ENCODE measurements at places on chromosomes 7 and 10.

DNA sequence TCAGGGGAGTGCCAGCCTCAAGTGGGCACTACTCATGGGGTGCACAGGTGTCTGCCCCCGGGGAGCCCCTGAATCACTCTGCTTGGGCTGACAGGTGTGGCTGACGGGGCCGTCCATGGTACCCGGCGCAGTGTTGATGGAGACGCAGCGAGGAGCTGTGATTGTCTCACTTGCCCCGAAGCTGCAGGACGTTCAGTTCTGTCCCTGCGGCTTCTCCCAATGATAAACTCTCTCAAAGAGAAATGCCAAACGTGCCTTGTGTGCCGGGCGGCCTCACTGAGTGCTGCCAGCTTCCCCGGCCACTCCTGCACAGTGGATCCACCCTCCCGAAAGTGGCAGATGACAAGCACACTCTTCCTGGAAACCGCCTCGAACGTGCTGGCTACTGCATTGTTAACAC, 203.2 kb downstream of the DNAJB6 start:
- DNase-seq: no peak

DNA sequence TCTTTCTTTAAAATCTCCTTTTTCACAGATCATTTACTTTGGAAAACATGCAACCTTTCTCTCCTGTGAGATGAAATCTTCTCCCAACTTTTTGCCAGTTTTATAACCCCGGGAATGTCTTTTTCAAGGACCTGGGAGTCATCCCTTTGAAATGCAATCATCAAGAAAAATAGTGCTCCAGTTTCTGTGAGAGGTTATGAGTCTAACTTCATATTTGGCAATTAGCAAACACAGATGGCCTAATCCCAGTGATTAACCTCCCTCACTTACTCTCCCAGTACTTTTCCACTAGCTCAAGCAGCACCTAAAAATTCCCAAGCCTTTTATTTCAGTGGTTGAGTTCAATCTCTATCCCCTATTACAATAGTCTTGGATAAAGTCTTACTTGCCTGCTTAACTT, 185.8 kb upstream of the TMEM106B start:
- no peak for DNase-seq

GRCh38 chr10:126302476-126302756, 85.9 kb downstream of the ADAM12 start:
- DNase-seq: no peak

DNA sequence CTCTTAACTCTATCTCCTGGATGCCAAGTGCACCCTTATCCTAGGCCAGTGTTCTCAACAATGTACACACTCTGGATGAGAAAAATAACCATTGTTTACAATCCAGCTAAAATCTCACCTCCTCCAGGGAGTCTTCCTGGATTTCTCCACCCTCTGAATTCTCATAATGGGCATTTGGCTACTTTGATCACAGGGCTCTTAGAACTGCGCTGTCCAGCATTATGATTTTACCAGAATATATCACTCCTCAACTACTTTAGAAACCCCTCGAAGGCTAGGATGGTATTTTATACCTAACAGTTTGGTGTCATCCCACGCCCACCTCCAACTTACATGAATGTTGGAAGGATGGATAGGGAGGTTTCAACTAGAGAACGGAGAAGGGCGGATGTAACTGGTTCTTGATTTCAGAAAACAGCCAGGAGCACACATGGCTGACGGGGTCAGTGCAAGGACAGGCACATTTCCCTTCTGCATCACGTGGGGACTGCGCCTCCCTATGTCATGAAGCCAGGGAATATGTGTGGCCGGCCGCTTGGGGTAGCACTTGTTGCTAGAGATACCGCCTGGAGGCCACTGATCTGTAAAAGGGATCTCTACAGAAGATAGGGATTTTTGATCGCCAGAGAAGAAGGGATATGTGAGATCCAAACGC, 1.2 kb upstream of the ATP6V0E2 start:
- DNase-seq: no peak

GRCh38 chr10:86937502-86938154, 19.8 kb downstream of the MMRN2 start:
- no peak for DNase-seq

- no peak for DNase-seq
Observed at GRCh38 chr7:130154131-130154500, 51.1 kb downstream of the TMEM209 start.

DNA sequence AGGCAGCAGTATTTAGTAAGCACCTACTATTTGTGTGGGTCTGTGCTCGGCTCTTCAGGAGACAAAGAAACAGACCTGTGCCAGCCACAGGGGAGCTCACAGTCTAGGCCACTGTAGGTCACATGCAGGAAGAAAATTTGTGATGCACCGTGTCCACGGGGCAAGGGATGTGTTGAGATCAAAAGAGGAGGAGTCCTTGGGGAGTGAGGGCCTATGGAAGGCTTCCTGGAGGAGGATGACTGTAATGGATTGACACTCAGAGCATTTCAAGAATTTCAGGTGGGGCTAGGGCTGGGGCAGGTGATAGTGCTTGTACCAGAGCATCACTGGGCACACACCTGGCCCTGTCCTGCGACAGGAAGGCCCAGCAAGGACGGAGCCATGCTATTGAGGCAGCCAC, 102.7 kb downstream of the ZMIZ1 start:
- no peak for DNase-seq

DNA sequence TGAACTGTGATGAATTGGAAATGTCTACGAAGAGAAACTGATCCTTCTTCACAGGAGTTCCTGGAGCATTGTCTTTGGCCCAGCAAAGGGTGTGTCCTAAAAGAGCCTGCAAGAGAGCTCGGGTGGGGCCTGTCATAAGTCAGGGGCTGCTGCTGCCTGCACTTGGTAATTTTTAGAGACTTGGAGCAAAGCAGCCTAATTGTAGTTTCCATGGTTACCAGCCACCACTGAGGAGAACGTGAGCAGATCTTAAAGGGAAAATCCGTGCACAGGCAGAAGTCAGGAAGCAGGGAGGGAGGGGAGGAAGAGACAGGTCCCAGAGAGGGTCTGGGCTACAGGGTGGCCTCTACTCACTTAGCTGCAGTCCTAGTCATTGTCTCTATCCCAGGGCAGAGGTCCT, 463.6 kb downstream of the PLXNA4 start:
- DNase-seq: no peak

- DNase-seq: no peak
Observed at GRCh38 chr10:125038637-125039036, 96.7 kb downstream of the ZRANB1 start.

DNA sequence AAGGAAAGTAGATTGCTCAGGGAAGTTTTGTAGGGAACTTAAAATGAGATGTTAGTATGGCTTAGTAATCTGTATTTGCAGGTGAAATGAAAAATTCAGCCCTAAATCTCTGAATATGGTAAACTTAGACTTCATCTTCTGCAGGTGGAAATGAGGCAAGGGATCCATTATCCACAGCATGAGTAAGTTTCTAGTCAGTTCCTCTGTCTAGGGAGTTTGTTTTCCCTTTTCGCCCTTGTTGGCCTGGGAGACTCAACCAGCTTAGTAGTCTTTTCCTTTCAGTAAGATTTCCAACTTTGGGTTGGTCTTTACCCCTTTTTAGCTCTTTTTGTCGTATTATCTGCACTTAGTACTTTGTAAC, 65.6 kb downstream of the ZEB1 start:
- no peak for DNase-seq

DNA sequence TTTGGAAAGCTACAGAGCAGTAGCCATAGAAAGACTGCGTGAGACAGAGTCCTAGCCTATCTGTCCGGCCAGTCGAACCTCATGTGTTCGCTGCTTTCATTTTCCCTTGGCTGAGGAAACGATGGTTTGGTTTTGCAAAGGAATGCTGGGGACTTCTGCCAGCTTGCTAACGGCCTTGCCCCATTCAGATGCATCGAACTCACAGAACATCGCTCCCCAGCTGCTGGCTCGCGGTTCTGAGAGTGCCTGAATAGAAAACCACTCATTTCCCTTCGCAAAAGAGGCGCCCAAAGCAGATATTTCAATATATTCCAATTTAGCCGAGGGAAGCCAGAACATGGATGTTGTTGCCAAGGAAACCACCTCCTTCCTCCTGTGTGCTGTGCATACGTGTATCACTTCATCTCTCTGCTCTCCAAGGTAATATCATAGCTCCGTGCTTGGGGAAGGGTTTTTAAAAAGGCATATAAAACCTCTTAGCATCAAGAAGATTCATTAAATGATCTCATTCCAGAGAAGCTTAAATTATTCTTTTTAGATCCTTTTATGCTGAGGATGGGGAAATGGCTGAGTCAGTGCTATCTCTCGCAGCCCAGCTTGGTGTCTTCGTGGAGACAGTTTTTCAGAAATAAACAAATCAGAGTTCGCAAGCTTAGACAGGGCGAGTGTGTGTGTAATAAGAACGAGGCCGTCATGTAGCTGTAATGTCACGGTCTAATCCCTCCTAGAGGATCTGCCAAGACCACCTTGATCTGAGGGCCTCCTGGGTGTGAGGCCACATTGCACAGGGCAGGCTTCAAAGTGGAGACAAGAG, 215.2 kb downstream of the RPS24 start:
- no peak for DNase-seq

DNA sequence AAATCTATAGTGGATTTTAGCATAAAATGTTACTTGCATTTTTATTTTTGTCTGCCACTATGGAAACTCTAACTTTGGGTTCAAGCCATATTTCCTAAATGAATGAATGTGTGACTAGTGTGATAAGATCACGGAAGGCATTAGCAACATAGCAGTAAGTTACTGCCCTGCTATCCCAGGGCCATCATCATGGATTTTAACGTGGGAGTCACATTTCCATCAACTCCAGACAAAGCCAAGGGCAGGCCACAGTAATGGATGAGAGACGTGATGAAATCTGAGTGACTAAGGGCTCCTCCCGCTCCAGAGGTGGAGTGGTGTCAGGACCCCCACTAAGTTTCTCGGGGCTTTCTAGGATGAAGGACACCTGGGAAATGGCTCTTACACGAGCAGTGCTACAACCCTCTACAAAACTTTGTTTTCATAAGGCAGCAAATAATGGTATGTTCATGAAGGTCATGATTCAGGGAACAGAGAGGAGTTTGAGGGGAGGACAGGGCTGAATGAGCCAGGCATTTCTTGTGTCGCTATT, 34.3 kb downstream of the C10orf120 start:
- DNase-seq: no peak

- DNase-seq: no peak
Observed at GRCh38 chr10:8049045-8049864, 5.2 kb upstream of the GATA3 start.

DNA sequence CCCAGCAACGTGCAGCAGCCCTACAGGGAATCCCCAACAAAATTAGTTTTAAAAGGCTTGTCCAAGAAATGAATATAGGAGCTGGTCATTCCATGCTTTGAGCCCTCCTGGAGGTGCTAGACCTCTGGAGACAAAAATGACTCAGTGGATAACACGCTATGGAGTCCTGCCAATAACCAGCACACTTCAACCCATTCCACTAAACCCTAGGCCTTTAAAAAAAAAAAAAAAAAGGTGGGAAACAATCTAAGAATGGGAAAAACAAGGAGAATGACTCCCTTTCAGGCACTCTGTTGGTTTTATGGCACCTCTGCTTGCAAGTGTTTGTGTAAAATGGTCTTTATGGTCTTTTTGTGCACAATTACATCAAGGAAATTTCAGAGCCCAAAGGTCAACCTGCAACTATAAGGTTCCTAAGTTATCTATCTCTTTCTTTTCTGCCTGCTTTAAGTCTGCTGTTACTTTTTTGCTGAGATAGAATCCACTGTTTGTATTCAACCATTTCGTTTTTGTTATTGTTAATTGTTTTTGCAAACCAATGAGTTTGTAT, 21.3 kb downstream of the AVL9 start:
- no peak for DNase-seq

DNA sequence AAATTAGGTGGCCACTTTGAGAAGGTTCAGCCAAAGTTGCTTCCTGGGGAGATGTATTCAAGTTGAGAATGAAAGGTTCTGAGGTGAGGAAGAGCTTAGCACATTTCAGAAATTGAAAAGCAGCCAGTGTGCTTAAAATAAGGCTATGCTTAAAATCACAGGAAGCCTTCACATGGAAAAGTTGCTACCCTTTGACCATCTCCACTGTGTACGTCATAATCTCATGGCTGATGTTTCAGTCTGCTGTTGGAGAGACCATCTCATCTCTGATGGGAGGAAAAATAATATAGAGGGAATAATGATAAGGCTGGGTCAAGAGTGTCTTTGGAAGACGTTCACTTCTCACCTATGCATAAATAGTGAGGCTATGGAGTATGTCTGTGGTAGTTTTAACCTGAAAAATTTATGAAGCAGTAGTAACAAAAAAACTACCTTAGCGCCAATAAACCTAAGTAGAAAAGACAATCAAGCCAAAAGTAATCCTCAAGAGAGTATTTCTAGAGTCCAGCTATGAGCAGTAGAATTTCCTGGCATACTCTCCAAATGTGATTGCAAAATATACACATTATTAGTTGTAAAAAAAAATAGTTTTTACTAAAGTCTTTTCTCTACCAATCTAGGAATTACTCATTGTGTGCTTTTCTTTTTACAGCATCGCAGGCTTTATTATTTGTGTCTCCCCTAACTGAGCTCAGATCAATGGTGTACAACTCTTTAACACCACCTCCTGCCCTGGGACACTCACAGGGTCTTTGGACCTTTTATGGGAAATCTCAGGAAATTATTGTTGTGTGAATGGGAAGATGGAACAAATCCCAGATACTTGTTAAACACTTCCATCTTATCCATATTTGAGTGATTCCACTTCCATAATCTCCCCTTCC, 435.2 kb upstream of the LRGUK start:
- DNase-seq: no peak

GRCh38 chr10:27390681-27391080, 113.4 kb upstream of the RAB18 start:
- DNase-seq: no peak

DNA sequence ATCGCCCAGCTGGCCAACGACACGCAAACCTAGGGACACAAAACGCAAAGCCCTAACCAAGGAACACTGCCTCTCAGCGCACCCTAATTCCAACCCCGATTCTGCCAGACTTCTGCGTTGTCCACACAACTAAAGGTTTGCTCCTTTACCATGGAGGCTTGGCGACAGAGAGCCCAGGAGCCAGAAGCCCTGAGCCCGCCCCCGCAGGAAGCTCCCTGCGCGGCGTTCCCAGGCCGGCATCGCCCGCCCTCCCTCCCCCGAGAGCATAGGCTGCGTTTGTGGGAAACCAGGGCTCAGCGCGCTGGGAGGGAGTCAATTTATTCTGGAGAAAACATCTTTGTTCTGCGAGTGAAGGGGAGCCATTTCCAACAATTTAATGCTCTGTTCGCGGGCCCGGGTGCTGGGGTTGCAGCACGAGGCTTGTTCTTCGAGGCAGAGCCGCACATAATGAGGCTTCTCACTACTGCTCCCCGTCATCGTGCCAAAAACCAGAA, 103.9 kb downstream of the GRID1 start:
- no peak for DNase-seq

Data from activated B cell treated with CpG ODN at 0.5 μM for 24 hours (primary cell).